ENCODE measurements at places on chromosomes 12 and 14.

DNA sequence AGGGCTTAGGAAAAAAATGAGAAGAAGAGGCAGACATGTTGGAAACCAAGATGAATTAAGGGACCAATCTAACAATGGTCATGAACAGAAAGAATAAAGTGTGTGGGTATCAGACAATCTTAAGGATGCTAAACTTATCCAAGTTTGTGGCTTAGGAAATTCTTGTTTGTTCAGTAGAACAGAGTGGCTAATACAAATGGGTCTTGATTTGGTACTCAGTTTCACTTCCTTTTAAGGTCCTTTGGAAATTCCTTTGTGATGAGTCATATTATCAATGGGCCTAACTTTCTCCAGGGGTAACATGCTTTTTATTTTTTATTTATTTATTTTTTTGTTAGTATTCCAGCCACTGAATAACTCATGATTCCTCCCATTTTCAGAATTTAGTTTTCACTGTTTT, 1154.7 kb upstream of the FLRT2 start:
- peak; percentile 71 for DNase-seq

DNA sequence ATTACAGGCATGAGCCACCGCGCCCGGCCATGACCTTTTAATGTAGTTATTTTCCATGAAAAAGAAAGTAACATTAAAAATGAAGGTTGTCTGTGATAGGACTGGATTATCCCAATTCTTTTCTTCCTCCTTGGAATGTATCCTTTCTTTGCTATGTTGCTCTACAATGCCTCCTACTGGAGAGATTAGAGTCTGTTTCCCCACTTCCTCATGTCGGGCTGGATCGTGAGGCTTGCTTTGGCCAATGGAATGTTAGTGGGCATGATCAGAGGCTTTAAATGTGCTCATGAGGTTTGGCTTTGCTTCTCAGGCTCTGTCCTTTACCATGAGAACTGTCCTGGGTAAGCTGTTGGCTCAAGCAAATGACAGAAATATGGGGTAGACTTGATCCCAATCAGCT, 34.7 kb upstream of the SOCS2 start:
- DNase-seq = no peak

DNA sequence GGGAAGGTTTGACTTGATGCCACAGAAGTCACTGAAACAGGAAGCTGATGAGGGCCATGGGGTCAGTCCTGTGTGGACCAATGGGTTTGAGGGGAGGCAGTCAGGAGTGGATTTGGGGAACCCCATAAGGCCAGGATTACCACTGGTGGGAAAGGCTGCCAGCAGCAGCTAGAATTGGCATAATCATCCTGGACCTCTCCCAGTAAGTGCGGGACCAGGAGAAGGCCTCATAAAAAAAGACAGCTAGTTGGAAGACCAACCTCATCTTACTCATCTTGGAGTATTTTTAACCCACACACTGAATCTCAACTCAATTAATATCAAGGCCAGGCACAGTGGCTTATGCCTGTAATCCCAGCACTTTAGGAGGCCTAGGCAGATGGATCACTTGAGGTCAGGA, 22.7 kb downstream of the TBX3 start:
- no peak for DNase-seq

- peak; percentile 64 for DNase-seq
Observed at GRCh38 chr14:65229748-65230728, 127.7 kb upstream of the MAX start.

GRCh38 chr12:104486943-104487819, 30.4 kb downstream of the CHST11 start:
- no peak for DNase-seq

DNA sequence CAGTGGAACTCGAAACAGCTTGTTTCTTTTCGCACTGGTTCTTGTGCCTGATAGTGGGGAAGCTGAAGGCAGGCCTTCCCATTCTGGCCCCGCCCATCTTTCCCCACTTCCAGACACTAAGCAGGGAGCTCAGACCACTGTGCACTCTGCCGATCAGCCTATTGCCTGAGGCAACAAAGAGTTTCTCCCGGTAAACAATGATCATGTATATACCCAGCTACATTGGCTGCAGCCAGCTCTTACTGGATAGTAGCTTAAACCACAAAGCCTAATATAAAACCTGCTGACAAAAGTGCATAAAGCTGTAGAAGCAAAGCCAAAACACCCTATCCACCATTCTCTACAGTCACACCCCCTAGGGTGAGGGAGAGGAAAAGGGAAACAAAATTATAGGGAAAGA, 24.7 kb upstream of the GLIPR1 start:
- no peak for DNase-seq

GRCh38 chr12:5203274-5203673, 159.6 kb downstream of the KCNA5 start:
- DNase-seq = no peak

GRCh38 chr12:47752552-47752951, 6.1 kb downstream of the RAPGEF3 start:
- DNase-seq = peak; percentile 29

- no peak for DNase-seq
Observed at GRCh38 chr12:89041078-89041477, 311.2 kb downstream of the DUSP6 start.

DNA sequence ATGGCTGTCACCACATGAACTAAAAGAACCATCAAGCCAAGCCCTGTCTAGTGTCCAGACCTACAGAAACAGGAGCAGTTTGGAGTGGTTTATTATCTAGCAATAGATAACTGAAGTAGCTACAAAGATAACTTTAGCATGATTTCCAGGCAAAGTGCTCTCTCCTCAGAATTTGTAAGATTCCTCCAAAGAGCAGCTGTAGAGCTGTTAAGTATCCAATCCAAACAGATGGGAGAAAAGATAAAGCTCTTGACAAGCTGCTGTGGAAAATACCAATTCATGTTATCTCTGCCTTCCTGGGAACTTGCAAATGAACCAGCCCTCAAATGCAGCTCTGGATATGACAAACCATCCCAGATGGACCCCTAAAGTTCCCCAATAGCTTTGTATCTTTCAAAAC, 78.9 kb upstream of the RESF1 start:
- no peak for DNase-seq

- no peak for DNase-seq
Observed at GRCh38 chr12:132488127-132489077, 1.5 kb upstream of the FBRSL1 start.

GRCh38 chr14:31038521-31039166, 12.5 kb upstream of the STRN3 start:
- DNase-seq = peak; percentile 16

GRCh38 chr14:100080206-100080605, 15.0 kb downstream of the EVL start:
- no peak for DNase-seq

GRCh38 chr12:68140556-68140955, 19.0 kb downstream of the IFNG start:
- no peak for DNase-seq

GRCh38 chr14:32595497-32595896, 266.4 kb downstream of the AKAP6 start:
- no peak for DNase-seq

- no peak for DNase-seq
Observed at GRCh38 chr12:46554460-46554859, 181.9 kb upstream of the SLC38A2 start.

DNA sequence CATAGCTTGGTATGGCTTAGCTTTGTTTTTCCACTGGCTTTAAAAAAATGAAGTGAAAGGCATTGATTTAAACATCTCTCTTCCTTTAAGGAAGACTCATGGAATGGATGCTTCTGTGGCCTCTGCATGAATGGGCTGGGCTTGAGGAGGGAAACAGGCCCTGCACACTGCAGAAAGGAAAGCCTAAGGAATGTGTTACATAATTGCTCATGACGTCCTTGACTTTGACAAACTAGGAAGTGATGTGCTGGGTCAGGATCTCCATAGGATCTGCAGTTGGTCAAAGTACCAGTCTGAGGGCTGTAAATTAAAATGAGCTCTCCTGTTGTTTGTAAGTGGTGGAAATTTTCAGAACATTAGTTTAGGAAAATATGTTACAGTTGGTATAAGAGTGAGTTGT, 12.7 kb downstream of the SAMD4A start:
- DNase-seq = peak; percentile 49

- DNase-seq = no peak
Observed at GRCh38 chr12:130744274-130744673, 28.2 kb upstream of the RIMBP2 start.

- DNase-seq = no peak
Observed at GRCh38 chr12:102874819-102875218, 42.2 kb downstream of the PAH start.

DNA sequence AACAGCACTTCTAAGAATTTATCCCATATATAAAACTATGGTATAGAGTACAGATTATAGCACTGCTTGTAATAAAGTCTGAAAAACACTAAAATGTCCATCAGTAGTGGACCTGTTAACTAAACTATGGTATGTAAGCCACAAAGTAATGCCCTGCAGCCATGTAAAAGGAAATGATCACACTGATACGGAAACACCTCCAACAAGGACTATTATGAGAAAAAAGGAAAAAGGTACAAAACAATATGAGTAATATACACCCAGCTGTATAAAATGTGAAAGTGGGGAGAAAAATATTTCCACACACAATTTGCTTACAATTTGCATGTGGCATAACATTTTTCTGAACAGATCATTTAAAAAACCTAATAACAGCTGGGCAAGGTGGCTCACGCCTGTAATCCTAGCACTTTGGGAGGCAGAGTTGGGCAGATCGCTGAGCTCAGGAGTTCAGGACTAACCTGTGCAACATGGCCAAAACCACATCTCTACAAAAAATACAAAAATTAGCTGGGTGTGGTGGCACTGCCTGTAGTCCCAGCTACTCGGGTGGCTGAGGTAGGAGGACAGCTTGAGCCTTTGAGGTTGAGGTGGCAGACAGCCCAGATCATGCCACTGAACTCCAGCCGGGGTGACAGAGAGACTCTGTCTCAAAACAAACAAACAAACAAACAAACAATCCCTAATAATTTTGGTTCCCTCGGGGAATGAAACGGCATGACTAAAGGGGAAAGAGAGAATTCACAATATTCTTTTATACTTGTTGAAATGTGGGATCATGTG, 250.5 kb downstream of the MED13L start:
- DNase-seq = peak; percentile 11

- DNase-seq = peak; percentile 28
Observed at GRCh38 chr12:99767809-99768208, 120.3 kb downstream of the GARIN6 start.

GRCh38 chr12:23726646-23727045, 222.8 kb downstream of the SOX5 start:
- no peak for DNase-seq

GRCh38 chr12:109653890-109654289, 59.7 kb upstream of the FAM222A start:
- DNase-seq = no peak

GRCh38 chr12:69694123-69694522, 5.0 kb downstream of the BEST3 start:
- DNase-seq = no peak

- DNase-seq = peak; percentile 73
Observed at GRCh38 chr12:105492591-105493545, 162.4 kb downstream of the C12orf75 start.
